ENCODE measurements at places on chromosomes 7 and 10.

DNA sequence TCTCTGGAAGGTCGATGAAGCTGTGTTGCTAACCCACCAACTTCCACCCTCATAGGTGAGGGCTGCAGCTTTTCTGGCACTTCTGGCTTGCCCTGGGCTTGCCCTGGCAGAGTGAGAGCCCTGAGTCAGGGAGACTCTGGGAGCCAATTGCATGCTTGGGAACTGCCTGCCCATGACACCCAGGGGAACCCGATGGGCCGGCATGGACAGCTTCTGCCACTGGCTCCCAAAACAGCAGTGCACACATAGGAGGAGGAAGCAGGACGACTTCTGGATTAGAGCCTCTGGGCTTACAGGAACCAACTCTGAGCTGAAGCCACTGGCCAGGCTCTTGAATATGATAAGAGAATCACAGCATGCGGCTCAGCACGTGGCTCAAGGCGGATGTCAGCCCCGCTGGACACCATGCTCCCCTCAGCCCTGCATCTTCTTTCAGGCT is 135.2 kb upstream of the UNC5B start:
- DNase-seq, result no peak

- no peak for DNase-seq
Measured at GRCh38 chr10:23968301-23968700, 240.6 kb upstream of the KIAA1217 start.

- DNase-seq, result no peak
Measured at GRCh38 chr10:4301291-4302045, 516.5 kb upstream of the KLF6 start.

- peak; percentile 12 for DNase-seq
Measured at GRCh38 chr10:110600487-110601101, 33.1 kb downstream of the SMC3 start.

DNA sequence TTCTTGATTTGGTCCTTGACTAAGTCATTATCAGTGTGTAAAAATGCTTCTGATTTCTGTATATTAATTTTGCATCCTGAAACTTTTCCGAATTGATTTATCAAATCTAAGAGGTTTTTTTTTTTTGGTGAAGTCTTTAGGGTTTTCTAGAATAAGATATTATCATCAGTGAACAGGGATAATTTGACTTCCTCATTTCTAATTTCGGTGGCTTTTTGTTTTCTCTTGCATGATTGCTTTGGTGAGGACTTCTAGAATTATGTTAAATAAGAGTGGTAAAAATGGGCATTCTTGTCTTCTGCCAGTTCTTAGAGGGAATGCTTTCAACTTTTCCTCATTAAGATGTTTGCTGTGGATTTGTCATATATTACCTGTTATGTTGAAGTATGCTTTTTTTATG is 170.5 kb downstream of the CCDC7 start:
- DNase-seq, result no peak

GRCh38 chr10:59245686-59246085 is 69.2 kb downstream of the PHYHIPL start:
- DNase-seq, result no peak

DNA sequence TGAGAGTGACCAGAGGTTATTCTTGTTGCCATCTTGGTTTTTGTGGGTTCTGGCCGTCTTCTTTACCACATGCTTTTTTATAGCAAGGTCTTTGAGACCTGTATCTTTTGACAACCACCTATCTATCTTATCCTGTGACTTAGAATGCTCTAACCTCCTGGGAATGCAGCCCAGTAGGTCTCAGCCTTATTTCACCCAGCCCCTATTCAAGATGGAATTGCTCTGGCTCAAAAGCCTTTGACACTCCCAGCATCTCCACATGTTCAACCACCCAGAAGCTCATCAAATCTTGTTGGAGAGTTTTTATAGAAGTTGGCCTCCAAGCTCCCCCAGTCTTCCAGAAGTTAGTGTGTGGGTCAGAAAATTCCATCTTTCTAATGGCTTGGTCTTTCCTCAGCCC is 464.3 kb upstream of the NRP1 start:
- DNase-seq, result no peak

- peak; percentile 89 for DNase-seq
Measured at GRCh38 chr10:21292763-21293517, 232.5 kb downstream of the SKIDA1 start.

DNA sequence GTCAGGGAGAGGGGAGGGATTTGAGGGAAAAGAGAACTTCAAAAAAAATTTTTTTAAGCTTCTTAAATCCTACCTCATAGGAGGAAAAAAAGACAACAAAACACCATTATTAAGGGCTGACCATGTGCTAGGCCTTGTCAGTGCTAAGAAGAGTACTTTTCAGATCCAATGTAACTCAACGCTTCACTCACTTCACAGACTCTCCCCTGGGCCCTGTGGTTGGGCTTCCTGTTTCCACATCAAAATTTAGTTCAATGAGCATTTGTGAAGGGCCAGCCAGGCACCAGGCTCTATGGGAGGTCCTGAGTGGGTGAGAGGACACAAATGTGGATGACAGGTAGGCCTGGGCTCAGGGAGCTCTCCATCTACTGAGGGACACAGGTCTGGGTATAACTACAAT is 249.8 kb downstream of the PTEN start:
- DNase-seq, result no peak

GRCh38 chr10:15197276-15197675 is 28.8 kb upstream of the NMT2 start:
- DNase-seq, result no peak

- no peak for DNase-seq
Measured at GRCh38 chr7:2148814-2149213, 83.9 kb downstream of the MAD1L1 start.

- no peak for DNase-seq
Measured at GRCh38 chr7:112081778-112082177, 124.4 kb downstream of the DOCK4 start.

DNA sequence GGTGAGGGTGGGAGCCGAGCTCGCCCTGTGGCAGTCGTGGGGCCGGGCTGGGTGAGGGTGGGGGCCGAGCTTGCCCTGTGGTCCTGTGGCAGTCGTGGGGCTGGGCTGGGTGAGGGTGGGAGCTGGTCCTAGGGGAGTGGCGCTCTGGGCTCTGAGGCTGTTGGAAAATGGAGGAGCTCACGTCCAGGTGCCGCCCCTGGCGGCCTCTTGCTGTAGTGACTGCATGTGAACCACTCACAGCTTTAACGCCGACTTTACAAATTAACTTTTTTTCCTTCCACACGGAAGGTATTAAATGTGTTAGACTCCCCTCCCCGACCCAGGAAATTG is 312.6 kb downstream of the WDR37 start:
- DNase-seq, result peak; percentile 33

GRCh38 chr10:6701289-6701688 is 121.2 kb upstream of the PRKCQ start:
- DNase-seq, result no peak

DNA sequence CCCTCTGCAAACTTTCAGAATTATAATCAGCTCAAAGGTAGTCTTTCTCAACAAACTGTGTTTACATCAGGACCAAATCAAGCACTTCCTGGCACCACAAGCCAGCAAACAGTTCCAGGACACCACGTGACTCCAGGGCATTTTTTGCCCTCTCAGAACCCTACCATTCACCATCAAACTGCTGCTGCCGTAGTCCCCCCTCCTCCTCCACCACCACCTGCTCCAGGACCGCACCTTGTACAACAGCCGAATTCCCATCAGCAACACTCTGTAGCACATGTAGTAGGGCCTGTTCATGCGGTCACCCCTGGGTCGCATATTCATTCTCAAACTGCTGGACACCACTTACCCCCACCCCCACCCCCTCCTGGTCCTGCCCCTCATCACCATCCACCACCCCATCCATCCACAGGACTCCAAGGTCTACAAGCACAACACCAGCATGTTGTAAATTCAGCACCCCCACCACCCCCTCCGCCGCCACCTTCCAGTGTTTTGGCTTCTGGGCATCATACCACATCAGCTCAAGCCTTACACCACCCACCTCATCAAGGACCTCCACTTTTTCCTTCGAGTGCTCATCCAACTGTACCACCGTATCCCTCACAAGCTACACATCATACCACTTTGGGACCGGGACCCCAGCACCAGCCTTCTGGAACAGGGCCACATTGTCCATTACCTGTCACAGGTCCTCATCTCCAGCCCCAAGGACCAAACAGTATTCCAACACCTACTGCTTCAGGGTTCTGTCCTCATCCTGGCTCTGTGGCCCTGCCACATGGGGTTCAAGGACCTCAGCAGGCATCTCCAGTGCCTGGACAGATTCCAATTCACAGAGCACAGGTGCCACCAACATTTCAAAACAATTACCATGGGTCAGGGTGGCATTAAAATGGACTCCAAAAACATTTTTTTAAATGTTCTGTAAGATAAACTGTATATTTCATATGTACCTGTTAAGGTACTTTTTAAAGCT is 98.7 kb downstream of the KMT2E start:
- DNase-seq, result no peak

GRCh38 chr10:3068968-3069737 is 1.8 kb downstream of the PFKP start:
- DNase-seq, result no peak

DNA sequence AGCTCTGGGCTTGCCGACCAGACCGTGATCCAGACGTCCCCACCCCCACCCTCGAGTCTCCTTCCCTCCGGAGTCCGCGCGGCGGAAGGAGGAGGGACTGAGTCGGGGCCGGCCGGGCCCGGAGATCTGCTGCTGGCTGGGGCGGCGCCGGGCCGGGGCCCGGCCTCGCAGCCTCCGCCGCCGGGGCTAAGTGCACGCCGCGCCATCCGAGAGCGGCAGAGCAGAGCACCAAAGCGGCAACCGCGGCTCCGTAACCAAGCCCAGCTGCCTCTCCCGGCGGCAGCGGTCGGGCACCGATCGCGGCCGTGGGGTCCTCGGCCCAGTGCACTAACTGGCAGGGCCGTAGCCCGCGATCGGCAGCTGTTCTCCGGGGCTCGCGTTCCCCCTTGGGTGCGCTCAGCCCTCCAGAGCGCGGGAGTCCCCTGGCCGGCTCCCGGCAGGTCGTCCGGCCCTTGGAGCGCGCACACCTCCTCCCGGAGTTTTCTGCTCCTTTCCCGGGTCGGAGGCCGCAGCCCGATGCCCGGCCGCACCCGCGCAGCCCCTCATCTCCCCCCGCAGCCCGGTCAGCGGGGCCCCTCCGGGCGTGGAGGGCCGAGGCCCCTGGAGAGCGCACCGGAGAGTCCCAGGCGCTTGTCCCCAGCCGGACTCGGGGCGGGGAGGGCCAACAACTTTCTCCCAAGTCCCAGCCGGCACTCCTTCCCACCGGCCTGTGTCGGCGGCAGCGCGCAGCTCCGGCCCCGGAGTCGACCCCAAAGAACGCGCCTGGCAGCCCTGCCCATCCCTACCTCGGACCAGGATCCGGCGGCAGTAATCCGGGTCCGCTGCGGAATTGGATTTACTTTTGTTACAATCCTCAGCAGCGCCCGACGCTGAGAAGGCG is 799 bp downstream of the VAX1 start:
- DNase-seq, result peak; percentile 16

- DNase-seq, result no peak
Measured at GRCh38 chr7:14938181-14938580, 35.6 kb upstream of the DGKB start.

- peak; percentile 53 for DNase-seq
Measured at GRCh38 chr7:122219253-122219865, 75.3 kb upstream of the AASS start.

GRCh38 chr7:139772873-139773272 is 4.9 kb downstream of the HIPK2 start:
- DNase-seq, result no peak

GRCh38 chr10:118850418-118851061 is 95.8 kb upstream of the CACUL1 start:
- DNase-seq, result peak; percentile 20

DNA sequence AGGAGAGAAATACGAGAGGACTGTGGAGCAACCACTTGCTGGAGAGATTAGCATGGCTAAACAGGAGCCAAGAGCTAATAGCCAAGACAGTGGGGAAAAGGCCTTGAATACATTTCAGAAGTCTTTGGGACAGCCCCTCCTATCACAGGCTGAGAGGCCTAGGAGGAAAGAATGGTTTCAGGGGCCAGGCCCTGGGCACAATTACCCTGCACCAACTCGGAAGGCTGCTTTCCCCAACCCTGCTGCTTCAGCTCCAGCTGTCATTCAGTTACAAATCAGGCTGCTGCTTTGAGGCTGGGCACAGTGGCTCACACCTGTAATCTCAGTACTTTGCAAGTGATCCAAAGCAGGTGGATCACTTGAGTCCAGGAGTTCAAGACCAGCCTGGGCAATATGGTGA is 32.0 kb upstream of the SLC35G1 start:
- no peak for DNase-seq

- DNase-seq, result no peak
Measured at GRCh38 chr10:26361971-26362370, 76.2 kb upstream of the APBB1IP start.

- no peak for DNase-seq
Measured at GRCh38 chr7:55066938-55067337, 48.1 kb downstream of the EGFR start.

- no peak for DNase-seq
Measured at GRCh38 chr10:33240258-33240657, 94.2 kb downstream of the NRP1 start.

GRCh38 chr7:77550586-77550985 is 13.5 kb downstream of the PTPN12 start:
- no peak for DNase-seq

DNA sequence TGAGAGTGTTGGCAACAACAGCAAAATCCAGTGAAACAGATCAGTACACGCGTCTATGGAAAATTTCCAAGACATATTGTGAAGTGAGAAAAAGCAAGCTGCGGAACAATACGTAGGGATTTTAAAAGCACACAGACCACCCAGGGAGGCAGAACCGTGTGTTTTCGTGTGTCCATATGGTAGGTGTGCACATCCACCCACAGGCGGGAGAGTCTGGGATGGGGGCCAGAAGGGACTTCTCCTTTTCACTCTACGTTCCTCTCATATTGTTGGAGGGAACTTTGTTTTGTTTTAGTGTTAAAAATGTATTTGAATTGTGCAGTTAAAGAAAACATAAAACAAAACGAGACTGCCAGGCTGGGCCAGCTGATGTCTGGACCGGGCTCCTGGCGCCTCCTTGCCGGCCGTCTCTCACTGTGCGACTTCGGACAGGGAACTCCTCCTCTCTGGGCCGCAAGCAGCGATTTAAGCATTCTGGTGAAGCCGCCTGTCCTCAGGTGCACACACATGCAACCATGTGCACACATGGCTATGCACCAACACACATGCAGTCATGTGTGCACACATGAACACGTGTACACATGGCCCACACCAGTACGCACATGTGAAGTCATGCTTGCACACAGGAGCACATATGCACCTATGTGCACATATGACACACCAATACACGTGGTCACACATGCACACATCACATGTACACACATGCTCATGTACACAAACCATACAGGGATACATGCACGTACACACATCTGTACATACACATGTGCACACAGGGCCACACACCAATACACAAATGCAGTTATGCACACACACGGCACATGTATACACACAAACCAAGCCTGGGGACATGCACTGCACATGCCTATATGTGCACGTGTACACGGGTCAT is 141.1 kb downstream of the ELFN1 start:
- no peak for DNase-seq

- DNase-seq, result no peak
Measured at GRCh38 chr7:115216652-115217051, 294.8 kb downstream of the MDFIC start.

- no peak for DNase-seq
Measured at GRCh38 chr7:97126483-97127171, 9.1 kb downstream of the SDHAF3 start.
